BE2C (cell line): ENCODE measurements at places on chromosomes 13 and 19.

DNA sequence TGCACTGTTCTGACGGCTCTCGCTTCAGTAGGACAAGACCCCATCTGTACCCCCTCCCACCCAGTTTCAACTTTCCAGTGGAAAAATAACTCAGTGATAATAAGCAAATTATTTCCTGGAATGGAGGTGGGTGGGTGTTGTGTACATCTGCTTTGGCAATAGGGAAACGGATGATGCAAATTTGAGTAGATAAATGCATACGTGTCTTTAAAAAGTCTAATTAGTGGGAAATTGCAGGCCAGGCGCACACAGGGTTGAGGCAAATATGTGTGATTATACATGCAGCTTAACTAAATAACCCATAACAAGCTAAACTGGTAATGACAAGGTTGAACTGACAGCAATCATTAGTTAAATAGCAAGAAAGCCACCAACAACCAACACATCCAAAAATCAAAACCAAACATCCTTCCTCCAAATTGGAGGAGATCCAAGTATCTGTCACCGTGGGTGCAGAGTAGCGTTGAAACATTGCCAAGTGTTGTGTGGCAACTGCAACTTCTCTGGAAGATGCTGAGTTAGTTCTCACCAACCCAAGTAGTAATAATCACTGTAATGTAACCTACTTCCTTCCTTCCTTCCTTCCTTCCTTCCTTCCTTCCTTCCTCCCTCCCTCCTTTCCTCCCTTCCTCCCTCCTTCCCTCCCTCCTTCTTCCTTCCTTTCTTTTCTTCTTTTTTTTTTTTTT is 54.6 kb downstream of the TRPM4 start:
- DNase-seq = peak; percentile 35

DNA sequence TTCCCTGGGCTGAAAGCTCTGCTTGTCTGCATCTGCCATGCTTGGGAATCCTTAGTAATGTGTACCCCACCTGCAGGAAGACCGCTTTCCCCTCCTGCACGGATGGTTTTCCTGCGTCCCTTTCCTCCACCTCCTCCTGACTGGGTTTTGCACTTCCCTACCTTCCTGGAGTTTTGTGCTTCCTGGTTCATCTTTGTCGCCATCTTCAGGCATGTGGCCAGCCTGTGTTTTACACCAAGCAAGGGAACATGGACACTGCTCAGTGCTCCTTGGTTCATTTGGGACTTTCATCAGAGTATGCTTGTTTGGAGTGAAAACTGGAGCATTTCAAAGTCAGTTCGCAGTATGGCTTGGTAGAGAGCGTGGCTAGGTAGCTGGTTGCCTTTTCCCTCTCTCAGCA is 30.7 kb downstream of the ERICH6B start:
- DNase-seq = peak; percentile 17

GRCh38 chr13:27572234-27572901 is 48.0 kb downstream of the LNX2 start:
- DNase-seq = peak; percentile 22

DNA sequence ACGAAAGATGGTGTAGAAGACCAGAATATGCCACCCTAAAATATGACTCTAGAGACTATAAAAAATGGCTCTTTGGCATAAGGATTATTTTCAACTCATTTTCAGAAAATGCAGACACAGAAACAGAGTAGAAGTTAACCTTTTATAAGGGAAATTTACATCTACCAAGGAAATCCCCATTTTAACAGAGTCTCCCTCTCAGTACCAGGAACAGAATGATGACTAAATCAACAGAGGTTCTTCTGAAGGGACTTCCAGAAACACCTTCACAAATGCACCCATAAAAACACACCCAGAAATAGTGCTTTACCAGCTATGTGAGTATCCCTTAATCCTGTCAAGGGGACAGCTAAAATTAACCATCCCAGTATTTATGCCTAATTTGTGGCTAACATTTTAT is 29.1 kb downstream of the PLPP2 start:
- no peak for DNase-seq

GRCh38 chr19:41327576-41328156 is 17.7 kb downstream of the CCDC97 start:
- peak; percentile 53 for DNase-seq

DNA sequence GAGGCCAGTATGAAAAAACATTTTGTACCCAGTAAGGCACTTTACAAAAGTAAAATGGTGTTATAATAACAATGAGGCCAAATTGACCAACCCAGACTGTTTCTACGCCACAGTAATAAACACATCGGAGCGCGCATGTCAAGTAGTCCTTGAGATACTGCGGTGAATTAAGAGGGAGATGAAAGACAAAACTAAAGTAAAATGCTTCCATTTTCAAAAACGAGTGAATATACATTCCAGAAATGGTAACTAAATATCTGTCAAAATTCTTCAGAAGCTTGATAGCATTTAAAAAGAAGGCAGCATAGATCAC is 19.0 kb downstream of the N4BP2L1 start:
- DNase-seq = no peak

- DNase-seq = no peak
Measured at GRCh38 chr13:113176280-113176679, 17.8 kb downstream of the PROZ start.

DNA sequence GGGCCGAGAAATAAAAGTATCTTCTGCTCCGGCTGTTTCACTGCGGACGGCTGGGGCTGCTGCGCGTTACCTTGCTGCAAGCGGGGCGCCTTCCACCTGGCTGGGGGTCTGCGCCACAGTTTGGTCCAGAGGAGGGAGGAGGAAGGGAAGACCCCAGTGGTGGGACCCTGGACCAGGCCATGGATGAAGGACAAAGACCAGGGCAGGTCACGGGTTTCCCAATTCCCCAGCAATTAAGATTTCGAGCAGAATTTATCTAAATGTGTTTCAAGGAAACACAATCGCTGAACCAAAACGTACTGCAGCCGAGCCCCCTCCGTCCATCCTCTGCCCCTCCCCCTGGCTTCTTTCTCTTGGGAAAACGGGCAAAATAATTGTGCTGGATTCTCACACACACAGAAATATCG is 2.9 kb downstream of the SOX1 start:
- DNase-seq = no peak

DNA sequence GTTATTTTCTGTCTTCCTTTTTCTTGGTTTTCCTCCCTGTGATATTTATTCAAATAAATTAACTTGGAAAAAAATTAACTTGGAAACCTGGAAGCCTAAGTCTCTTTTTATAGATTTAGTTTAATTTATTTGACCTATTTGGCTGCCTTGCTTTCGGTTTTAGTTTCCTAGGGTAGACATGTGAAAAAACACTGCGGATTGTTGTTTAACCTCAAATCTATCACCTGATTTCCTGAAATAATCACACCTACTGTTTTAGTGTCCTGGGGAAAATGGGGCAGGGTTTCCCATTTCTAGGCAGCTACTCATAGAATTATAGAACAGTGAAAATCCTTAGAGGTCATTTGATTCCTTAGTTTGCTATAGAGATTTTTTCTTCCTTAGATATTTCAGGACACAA is 412.4 kb downstream of the PCDH17 start:
- DNase-seq = no peak
